ENCODE measurements at places on chromosomes 13 and 19.

DNA sequence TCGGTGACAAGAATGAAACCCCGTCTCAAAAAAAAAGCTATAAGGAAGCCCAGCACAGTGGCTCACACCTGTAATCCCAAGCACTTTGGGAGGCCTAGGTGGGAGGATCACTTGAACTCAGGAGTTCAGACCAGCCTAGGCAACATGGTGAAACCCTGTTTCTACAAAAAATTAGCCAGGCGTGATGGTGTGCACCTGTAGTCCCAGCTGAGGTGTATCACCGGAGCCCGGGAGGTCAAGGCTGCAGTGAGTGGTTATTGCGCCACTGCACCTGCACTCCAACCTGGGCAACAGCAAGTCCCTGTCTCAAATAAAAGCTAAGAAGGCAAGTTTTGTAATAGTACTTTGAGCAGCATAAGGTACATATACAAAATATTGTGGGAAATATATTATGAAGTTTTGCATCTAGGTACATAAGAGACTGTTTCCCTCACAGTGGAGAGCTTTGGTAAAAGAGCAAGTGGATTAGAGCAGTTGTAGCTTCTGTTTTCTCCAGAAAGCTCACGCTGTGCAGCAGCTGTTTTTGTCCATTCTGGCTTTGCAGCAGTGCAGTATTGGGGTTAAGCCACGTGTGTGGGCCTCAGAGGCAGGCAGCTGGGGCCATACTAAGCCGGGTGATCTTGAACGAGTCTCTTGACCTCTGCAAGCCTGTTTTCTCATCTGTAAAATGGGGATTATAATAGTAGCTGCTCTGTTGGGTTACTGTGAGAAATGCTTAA lies 35.4 kb downstream of the ARHGAP35 start:
- DNase-seq: no peak

- DNase-seq: peak; percentile 92
Observed at GRCh38 chr13:95380468-95381211, 79.4 kb upstream of the ABCC4 start.

GRCh38 chr19:16435238-16435917 lies 36.4 kb downstream of the EPS15L1 start:
- DNase-seq: peak; percentile 67

- DNase-seq: peak; percentile 74
Observed at GRCh38 chr19:48489608-48490216, 20.5 kb downstream of the CYTH2 start.

GRCh38 chr13:71156550-71156949 lies 710.5 kb downstream of the DACH1 start:
- no peak for DNase-seq

GRCh38 chr13:80399340-80400163 lies 58.6 kb upstream of the SPRY2 start:
- peak; percentile 88 for DNase-seq

GRCh38 chr13:69980799-69981198 lies 126.8 kb upstream of the ATXN8OS start:
- no peak for DNase-seq

- DNase-seq: peak; percentile 92
Observed at GRCh38 chr19:40610396-40611064, 9.4 kb downstream of the LTBP4 start.

GRCh38 chr13:28718196-28718542 lies 601 bp downstream of the SLC46A3 start:
- no peak for DNase-seq

GRCh38 chr19:48102870-48103751 lies 7.5 kb downstream of the PLA2G4C start:
- peak; percentile 53 for DNase-seq

- DNase-seq: no peak
Observed at GRCh38 chr19:48424694-48425219, 21.0 kb upstream of the GRWD1 start.

DNA sequence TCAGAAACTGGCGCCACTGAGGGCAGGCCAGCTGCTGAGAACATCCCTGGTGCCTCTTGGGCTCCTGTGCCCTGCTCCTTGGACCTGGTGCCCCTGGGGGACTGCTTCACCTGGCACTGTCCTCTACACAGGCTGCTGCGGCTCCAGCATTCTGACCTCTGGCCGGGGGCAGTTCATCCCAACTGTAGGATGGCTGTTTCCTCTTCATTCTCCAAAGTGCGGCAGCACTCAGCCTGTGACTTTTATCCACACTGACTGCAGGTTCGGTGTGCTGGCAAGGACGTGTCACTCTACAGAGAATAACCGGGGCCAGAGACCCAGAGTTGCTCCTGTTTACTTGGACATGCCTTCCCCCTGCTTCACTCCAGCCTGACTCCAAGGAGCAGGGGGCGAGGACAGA lies 7.6 kb upstream of the ANKRD10 start:
- no peak for DNase-seq

GRCh38 chr13:66926200-66926850 lies 303.8 kb downstream of the PCDH9 start:
- no peak for DNase-seq

DNA sequence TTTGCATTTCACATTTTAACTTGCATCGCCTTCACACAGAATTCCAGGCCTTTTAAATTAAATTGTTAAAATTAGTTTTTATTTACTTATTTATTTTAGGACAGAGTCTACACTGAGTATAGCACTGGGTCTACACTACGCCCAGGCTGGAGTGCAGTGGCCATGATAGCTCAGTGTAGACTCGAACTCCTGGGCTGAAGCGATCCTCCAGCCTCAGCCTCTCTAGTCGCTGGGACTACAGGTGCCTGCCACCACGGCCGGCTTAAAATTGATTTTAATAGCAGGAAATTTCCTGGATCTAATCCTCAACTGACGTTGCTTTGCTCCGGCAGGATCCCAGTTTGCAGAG lies 301 bp upstream of the ZNF610 start:
- no peak for DNase-seq

GRCh38 chr13:65057986-65058385 lies 2172.2 kb downstream of the PCDH9 start:
- no peak for DNase-seq

GRCh38 chr19:49924004-49924880 lies 4.8 kb upstream of the ATF5 start:
- no peak for DNase-seq

DNA sequence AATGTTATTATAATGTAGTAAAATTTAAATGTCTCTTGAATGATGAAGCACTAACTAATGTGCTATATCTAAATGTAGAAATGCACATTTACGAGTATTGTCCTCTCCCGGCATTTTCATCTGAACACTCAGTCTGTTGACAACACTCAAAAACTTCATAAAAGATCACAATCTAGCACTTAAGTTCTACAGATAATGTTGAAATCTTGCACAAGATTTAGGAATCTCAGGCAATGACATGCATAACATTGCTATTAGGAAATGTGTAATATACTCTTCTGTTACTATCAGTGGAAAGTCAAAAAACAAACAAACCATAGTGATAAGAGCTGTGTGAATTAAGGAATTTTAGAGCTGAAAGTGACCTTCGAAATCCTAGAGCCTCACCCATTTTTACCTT lies 37.5 kb upstream of the XPO4 start:
- no peak for DNase-seq

- DNase-seq: peak; percentile 62
Observed at GRCh38 chr13:89066868-89067466, 1395.8 kb downstream of the SLITRK5 start.

DNA sequence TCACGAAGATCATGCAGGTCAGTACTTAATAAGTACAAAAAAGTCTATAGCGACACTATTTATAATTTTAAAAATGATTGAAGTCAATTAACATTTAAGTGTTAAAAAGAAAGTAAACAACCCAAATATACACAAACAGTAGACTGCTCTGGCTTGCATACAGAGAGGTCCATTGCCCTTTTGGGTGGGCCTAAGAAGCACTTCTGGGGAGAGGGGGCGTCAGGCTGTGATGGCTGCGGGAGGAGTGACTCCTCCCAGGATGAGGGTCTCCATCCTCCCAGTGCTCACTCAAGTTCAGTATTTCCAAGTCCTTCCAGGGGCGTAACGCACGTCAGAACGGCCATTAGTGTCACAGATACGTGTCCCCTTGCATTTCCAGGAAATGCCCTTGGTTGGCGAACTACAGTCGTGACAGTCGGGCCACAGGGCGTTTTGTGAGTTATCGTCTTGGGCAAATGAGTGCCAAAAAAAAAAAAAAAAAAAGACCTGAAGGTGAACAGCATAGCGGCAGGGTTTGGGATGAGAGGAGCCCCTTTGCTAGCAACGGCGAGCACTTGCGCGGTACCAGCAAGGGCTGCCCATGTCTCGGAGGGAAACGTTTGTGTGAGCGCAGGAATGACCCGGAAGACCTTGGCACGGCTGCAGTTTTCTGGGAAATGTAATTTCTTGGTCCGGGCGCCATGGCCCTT lies at the start of gene SCGB2B2:
Gene SCGB2B2 (minus strand): TSS at position 463 of the 689 bp plus-strand sequence. CDS start 82,596 bp downstream, outside the sequence.
- DNase-seq: peak; percentile 89

GRCh38 chr13:50192272-50192813 lies 177.1 kb downstream of the KCNRG start:
- no peak for DNase-seq

- no peak for DNase-seq
Observed at GRCh38 chr19:585551-586110, 4.0 kb upstream of the HCN2 start.

- no peak for DNase-seq
Observed at GRCh38 chr19:16801600-16802013, 27.6 kb upstream of the SIN3B start.

- no peak for DNase-seq
Observed at GRCh38 chr13:27083183-27083582, 88.4 kb downstream of the USP12 start.

GRCh38 chr13:97629601-97630272 lies 195.8 kb downstream of the RAP2A start:
- no peak for DNase-seq

DNA sequence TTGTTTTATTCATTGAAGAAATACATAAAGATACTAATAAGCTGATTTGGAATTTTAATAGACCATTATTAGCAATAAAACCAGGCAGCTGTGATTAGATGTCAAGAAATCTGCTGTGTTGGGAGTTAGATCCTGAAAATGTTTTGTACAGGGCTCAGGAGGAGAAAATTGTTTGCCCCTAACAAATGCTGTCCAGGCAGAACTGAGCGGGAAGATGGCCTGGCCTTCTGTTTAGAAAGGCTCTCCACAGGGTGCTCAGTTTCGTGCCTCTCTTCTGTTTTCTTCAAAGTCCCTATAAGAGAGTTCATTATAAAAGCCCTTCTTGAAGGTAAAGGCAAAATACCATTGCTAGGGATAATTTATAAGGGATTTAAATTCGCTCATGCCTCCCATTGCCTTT lies 64.1 kb downstream of the ERCC5 start:
- DNase-seq: no peak

- DNase-seq: no peak
Observed at GRCh38 chr19:47102346-47103060, 11.1 kb downstream of the ZC3H4 start.

GRCh38 chr19:37817180-37817981 lies 38.0 kb upstream of the ZNF573 start:
- peak; percentile 78 for DNase-seq

DNA sequence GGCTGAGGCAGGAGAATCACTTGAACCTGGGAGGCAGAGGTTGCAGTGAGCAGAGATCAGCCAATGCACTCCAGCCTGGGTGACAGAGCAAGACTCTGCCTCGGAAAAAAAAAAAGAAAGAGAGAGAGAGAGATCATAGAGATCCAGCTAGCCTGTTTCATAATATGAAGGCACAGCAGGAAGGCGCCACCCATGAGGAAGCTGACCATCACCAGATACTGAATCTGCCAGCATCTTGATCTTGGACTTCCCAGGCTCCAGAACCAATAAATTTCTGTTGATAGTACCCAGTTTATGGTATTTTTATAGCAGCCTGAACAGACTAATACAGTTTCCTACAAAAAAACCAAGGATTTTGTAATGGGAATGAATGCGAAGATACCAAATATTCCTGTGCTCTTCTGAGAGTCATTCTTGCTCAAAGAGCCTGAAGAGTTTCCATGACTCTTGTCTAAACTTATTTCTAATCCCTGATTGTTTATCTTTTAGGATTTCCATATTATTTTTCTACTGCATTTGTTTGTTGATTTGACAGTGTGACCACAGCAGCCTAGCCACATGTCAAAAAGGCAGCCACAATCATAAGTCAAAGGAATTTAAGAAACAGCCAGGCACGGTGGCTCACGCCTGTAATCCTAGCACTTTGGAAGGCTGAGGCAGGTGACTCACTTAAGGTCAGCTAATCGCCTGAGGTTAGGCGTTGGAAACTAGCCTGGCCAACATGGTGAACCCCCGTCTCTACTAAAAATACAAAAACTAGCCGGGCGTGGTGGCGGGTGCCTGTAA lies 37.7 kb upstream of the PDCD5 start:
- no peak for DNase-seq

GRCh38 chr13:66574606-66575005 lies 655.5 kb downstream of the PCDH9 start:
- DNase-seq: no peak

DNA sequence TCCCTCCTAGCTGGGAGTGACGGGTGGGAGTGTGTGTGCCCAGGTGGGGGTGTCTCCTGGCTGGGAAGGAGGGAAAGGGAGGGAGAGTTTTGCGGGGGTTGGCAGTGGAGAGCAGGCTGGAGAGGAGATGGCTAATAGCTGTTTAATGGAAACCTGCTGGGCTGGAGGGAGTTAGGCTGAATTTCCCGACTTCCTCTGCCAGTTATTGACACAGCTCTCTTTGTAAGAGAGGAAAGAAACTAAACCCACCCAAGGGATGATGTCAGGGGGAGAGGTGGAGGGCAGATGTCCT lies 10.2 kb upstream of the ILF3 start:
- DNase-seq: no peak

DNA sequence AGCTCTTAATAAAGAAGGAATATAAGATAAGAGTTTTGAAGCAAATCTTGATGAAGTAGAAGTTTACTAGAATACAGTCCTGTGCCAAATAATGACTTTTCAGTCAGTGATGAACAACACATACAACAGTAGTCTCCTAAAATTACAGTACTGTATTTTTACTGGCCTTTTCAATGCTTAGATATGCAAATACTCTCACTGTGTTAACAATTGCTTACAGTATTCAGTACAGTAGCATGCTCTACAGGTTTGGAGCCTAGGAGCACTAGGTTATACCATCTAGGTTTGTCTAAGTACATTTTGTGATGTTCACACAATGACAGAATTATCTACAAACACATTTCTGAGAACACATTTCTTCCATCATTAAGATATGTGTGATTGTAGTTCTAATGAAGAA lies 316.7 kb upstream of the KLHL1 start:
- peak; percentile 0 for DNase-seq

GRCh38 chr13:110944121-110944967 lies 29.5 kb upstream of the ANKRD10 start:
- peak; percentile 51 for DNase-seq

DNA sequence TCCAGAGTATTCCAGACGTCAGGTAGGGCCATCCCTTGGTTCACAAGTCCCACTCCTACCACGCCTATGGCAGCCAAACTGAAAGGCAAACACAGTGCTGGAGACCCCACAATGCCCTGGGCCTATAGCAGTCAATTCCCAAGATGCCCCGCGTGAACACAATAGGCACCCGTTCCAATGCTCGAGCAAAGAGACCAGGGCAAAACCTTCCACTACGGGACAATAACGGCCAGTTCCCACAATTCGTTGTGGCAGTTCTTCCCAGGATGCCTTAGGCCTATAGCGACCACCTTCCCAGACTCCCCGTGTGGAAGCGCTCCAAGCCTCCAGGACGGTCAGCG lies 538 bp downstream of the ZNF428 start:
- peak; percentile 67 for DNase-seq

GRCh38 chr19:38665950-38666662 lies 18.7 kb downstream of the ACTN4 start:
- DNase-seq: no peak
